ENCODE measurements at places on chromosomes 1 and 21. TPM values are rescaled to one million over a fixed set of nuclear protein-coding genes. Genes with fewer than 3 reads are reported as not detected.

GRCh38 chr1:200245473-200245872, 164.4 kb downstream of the ZNF281 start:
- ATAC-seq = no peak
- H3K4me1 ChIP-seq = no peaks in the 10 kb centered on the region
- no peaks in the 10 kb centered on the region for H3K27me3 ChIP-seq
- no peak overlapping the region for H3K27ac ChIP-seq

GRCh38 chr1:226723657-226724532, 15.2 kb downstream of the ITPKB start:
- peak overlapping the region; percentile 59 for H3K27ac ChIP-seq
- peak; percentile 71 for ATAC-seq
- no peaks in the 10 kb centered on the region for H3K27me3 ChIP-seq
- no peaks in the 10 kb centered on the region for H3K36me3 ChIP-seq

- H3K27ac ChIP-seq = no peak overlapping the region
- no peak overlapping the region for H3K4me3 ChIP-seq
- H3K27me3 ChIP-seq = no peaks in the 10 kb centered on the region
- H3K4me1 ChIP-seq = no peaks in the 10 kb centered on the region
Measured at GRCh38 chr21:14519000-14519399, 27.1 kb downstream of the SAMSN1 start.

DNA sequence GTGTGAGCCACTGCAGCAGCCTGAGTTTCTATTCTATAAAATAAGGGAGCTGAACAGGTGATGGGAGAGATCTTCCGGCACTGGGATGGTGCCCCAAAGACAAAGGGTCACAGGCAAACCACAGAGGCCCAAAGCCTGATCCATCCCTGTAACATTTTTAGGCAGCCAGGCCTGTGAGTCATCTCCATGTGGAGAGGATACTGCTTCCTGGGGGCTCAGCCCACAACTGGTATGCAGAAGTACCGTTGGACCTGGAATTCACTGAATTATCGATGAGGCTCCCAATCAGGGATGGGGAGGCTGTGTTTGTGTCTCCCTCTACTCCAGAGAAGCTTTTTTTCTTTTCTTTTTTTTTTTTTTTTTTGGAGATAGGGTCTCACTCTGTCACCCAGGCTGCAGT, 48.8 kb upstream of the WASF2 start:
- no peaks in the 10 kb centered on the region for H3K27me3 ChIP-seq
- ATAC-seq = no peak
- H3K4me3 ChIP-seq = no peak overlapping the region
- H3K27ac ChIP-seq = peak overlapping the region; percentile 93
- H3K4me1 ChIP-seq = peaks cover 56% of the 10 kb centered on the region

GRCh38 chr1:168007691-168008090, 70.8 kb upstream of the MPC2 start:
- H3K4me1 ChIP-seq = peaks cover 10% of the 10 kb centered on the region
- no peak overlapping the region for H3K27ac ChIP-seq
- no peaks in the 10 kb centered on the region for H3K36me3 ChIP-seq
- ATAC-seq = no peak
- no peak overlapping the region for H3K4me3 ChIP-seq

- no peaks in the 10 kb centered on the region for H3K36me3 ChIP-seq
- no peaks in the 10 kb centered on the region for H3K4me1 ChIP-seq
- H3K4me3 ChIP-seq = no peak overlapping the region
- H3K27ac ChIP-seq = no peak overlapping the region
- no peak for ATAC-seq
Measured at GRCh38 chr1:92203105-92203504, 14.6 kb upstream of the C1orf146 start.

Gene TEDDM1
- total RNA-seq = not detected

Gene FAM131C
- total RNA-seq = not detected

Gene VHLL
- total RNA-seq = not detected

Data from gastroesophageal sphincter (tissue), 4 donors.